ENCODE measurements at places on chromosomes 1 and 21.

- DNase-seq, result no peak
Observed at GRCh38 chr1:159171254-159171687, at the start of gene CADM3. CADM3 (plus strand) TSS chr1:159171615; CDS start chr1:159171766, 151 bp downstream.

GRCh38 chr1:99548943-99549605, 96.8 kb upstream of the PALMD start:
- DNase-seq, result no peak

- DNase-seq, result no peak
Observed at GRCh38 chr1:220761688-220762427, 13.7 kb downstream of the MTARC2 start.

- DNase-seq, result no peak
Observed at GRCh38 chr1:172544481-172545104, 11.6 kb downstream of the SUCO start.

DNA sequence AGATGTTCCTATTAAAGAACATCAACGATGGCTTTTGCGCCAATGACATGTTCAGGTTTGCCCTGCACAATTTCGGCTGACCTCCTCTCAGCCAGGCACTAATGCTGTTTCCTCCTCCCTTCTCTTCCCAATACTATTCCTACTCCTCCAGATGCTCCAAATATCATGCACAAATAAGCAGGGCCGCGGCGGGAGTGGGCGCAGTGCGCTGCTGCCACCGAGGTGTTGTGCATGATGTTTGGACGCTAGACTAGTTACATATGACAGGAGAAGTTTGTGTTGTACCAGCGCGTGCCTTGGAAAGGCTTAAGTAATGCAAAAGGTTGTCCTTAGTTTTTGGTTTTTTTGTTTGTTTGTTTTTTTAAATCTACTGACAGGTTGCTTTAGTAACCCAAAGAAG, 33.3 kb upstream of the PPM1J start:
- DNase-seq, result no peak

- no peak for DNase-seq
Observed at GRCh38 chr1:182670032-182670749, 14.2 kb downstream of the RGS8 start.

DNA sequence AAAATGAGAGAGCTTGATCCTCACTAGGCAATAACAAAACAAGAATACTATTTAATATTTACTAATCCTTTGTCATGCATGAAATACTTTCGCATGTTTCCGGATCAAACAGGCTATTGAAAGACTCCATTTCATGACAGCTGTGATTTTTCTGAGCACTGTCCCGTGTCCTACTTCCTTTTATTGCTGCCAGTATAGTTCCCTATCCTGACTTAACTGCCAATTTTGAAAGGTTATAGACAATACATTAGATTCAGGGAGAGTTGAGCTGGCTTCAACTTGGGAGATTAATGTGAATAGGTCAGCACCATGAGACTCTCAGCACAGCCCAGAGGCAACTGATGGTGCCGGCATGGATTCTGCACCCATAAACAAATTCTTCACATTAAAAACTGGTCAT, 225.8 kb downstream of the VAV3 start:
- no peak for DNase-seq

All from activated naive CD4-positive, alpha-beta T cell (primary cell).